ENCODE measurements at places on chromosomes 6 and 20.

- no peak for DNase-seq
Measured at GRCh38 chr20:49636447-49636846, 68.5 kb upstream of the PTGIS start.

DNA sequence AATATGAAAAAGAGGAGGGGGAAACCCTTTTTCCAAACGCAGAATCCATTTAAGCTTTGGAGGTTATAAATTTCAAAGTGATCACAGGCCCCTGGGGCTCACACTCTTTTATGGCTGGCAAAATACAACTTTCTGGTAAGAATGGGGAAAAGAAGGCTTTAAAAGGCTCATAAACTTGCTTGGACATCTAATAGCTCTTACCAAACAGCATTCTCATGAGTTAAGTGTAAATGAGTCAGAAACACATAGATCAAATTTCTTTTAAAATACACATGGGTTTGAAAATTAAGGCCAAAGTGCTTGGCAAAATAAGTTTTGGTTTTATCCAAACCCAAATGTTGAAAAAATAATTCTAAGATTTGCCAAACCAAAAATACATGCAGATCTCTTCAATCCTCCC lies 154.6 kb downstream of the SOBP start:
- DNase-seq = no peak

DNA sequence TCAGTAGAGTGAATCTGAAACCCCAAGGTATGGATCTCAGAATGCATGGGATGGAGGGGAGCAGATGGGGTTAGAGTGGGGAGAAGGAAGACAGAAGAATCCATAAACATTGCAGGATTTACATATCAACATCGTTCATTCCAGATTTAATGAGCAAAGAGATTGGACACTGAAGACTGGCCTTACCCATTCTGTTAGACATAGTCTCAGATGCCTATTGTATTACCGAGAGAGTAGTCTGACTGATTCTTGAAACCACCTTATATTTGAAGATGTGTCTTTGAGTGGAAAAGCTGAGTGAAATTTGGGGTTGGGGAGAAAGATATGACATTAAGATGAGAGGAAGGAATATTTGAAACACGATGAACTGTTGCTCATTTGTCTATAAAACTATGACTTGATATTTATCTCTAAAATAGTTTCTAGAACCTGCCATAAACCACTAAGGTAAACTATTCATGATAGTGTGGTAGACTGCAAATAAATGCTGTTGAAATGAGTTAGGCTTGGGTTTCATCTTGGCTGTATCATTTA lies 5.7 kb downstream of the HLA-DRA start:
- DNase-seq = no peak

DNA sequence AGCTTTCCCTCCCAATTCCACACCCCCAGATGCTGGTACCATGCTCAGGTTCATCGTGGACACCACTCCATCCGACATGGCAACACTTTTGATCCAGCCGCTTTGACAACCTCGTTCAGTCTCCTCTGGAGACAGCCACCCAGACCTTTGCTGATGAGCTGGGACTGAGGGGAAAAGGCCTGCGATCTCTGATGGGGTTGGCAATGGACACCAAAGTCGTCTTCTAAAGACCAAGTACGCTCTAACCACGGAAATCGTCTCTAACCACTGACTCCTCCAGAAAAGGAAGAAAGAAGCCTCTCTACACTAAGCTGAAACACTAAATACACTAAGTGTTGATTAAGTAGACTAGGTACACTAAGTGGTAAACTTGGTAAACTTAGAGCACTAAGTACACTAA lies 26.1 kb upstream of the HLA-E start:
- DNase-seq = no peak

- no peak for DNase-seq
Measured at GRCh38 chr20:8803941-8804340, 264.9 kb upstream of the PLCB4 start.

GRCh38 chr6:36817847-36818246 lies 21.4 kb downstream of the CPNE5 start:
- DNase-seq = no peak

DNA sequence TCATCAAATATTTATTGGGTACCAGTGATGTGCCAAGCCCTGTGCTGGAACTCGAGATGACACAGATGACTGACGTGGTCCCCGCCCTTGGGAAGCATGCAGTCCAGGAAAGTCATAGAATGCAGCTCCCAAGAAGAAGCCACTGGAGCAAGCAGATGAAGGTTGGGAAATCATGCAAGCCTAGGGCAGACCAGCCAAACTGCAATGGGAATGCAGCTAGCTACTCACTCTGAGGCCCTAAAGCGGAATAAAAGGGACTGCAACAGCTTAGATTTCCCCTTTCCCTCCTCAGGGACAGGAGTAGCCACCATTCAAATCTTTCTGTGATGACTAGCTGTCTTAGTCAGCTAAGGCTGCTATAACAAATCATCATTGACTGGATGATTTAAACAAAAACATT lies 152.2 kb downstream of the MAFB start:
- DNase-seq = no peak

GRCh38 chr6:89997456-89998445 lies 103.5 kb downstream of the GJA10 start:
- DNase-seq = no peak

- no peak for DNase-seq
Measured at GRCh38 chr6:165881806-165882205, 218.8 kb upstream of the PDE10A start.

DNA sequence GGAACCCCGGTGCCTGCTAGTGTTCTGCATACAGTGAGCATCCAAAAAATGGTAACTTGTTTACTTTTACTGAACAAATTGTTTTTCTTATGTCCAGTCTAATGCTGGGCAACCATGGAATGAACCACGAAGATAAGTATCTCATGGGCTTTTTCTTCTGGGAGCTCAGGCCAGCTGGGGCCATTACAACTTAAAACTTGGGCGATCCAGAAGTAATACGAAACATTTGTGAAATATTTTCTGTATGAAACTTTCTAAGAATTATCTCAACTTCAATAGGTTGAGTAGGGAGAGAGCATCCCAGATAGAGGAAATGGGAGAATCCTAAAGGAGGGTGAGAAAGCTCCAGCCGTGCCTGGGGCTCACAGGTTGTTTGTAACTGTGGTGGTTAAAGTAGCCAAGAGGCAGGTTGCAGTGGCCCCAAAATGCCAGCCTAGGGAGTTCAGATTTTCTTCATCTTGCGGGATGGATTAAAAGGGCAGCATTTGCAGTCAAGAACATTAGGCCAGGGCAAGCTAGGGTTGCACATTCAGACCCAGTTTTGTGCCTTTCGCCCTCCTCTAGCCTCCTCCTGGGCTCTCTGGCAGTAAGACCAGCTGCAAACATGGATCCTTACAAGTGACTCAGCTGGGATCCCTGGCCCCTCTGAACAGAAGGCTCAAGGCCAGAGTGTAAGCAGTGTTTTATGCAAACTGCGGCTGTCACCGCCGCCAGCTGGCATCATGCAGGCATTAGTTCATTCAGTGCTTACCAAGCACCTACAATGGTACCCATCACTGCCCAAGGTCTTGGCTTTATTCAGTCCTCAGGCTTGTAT lies 41.5 kb downstream of the ELMO2 start:
- DNase-seq = no peak

DNA sequence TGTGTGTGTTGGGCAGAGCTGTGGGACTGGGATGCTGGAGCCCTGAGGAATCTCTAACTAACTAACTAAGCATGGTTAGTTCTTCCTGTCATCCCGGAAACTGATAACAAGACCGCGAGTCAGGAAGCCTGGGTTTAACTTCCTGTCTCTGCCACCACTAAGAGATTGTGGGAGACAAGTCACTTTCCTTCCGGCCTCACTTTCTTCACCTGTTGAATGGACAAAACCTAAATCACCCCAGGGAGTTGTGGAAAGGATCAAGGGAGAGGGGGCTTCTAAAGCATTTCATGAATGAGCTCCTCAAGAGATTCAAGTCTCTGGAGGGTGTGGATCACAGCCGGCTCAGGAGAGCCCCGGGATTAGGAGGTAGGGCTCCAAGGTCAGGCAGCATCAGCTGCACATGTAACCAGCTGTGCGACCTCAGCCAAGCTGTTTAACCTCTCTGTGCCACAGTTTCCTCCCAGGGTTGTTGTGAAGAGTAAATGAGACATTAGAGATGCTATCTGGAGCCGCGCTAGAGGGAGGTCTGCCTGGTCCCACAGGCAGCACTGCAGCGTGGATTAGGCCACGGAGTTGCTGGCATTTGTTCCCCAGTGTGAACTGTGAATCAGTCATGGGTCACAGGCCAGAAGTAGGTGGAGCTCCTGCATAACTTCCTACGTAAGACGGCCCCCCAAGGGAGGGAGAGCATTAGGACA lies 105.1 kb downstream of the TOX2 start:
- DNase-seq = peak; percentile 64

- no peak for DNase-seq
Measured at GRCh38 chr6:35248300-35248699, 11.2 kb upstream of the ZNF76 start.

- DNase-seq = no peak
Measured at GRCh38 chr20:2330090-2330695, 34.4 kb downstream of the TGM3 start.

DNA sequence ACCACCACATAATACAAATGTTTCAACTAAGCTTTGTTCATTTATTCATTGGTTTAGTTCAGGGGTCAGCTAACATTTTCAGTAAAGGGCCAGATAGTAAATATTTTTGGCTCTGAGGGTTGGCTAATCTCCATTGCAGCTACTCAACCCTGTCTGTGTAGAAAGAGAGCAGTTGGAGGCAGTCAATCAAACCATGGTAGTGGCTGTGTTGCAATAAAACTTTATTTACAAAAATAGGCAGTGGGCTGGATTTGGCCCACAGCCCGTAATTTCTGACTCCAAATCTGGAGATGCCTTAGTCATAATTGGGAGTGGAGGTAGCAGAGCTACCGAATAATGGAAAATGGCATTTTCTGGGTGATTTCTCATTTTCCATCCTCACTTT lies 242.5 kb upstream of the ZFP64 start:
- no peak for DNase-seq

DNA sequence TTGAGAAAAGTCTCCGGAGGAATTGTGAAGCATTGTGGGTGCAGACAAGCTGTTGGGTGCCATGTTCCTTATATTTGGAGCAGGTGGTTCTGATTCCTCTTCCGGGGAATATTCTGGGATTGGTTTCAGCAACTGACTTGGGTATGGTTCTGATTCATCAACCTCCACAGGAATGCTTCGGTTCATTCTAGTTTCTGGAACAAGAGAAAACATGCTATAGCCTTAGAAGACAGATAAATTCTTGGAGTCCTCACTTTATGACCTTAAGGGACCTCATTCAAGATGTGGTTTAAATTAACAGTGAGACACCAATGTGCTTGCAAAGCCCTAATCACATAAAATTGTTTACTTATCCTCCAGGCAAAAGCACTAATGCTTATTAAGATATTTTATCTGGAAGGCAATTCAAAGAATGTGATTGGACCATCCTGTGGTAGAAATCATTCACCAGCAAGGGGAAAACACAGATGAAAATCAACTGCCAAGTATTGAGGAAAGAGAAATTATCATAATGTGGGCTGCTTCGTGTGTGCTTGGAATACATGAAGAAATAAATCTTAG lies 13.7 kb downstream of the TRAF3IP2 start:
- no peak for DNase-seq

GRCh38 chr6:31718265-31718664 lies 3.1 kb downstream of the LY6G6D start:
- DNase-seq = no peak

DNA sequence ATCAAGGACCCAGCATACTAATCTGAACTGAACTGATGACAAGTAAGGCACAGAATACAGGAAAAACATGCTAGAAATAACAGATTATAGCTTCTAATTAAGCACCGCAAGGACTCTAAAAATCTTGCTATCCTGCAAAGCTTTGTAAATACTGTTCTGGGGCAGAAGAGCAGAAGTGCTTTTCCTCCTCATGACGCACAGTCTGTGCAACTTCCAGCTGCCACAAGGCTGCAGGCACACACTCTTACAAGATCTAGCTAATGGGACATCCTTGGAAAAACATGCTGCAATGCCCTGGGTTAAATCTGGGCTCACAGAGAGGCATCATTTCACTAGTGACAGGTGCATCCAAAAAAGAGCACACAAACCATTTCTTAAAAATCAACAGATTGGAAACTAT lies 188.6 kb downstream of the GJA10 start:
- no peak for DNase-seq

DNA sequence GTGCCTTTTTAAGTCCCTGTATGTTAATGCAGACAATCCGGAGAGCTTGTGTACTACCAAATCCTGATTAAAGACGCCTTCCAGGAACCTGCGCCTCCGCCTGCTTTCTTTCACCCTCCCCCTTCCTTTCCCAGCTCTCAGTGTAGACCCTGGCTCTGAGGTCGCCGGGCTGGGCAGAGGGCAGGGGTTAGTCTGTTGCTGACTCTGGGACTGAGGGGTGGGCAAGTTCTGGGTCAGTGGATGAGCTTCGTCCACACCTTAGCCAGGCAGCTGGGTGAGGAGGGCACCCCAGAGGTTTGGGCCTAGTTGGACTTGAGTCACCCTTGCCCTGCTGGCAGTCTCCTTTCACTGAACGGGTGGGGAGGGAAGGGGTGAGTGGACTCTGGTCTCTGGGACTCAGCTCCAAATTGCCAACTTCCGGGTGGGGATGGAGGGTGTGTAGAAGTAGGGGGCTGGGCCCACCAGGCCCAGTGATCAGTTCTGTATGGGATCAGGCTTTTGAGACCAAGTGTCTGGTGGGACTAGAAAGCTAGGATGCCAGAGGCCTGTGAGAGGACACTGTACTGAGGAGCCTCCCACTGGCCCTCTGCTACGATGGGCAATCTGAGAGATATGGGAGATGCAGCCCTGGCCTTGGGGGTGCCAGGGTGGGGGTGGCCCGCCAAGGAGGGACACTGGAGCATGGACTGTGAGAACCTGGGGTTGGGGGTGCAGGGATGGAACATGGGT lies 21.3 kb upstream of the SLC22A7 start:
- DNase-seq = no peak

DNA sequence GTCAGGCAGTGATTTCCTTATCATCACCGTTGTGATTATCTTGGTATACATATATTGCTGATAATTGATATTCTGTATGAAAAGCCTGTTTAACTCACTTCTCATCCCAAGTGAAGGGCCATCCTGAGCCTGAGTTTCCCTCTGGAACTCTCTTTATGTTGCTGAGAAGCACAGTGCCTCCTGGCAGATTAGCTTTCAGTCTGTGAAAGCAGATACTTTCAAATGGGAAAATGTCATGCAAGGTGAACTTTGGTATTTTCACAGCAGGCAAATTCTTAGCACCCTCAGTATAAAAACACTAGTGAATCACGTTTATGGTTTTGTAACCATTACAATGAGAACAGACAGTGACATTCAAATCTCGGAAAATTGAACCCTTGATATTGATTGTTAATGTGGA lies 151.6 kb downstream of the PRIM2 start:
- DNase-seq = no peak

DNA sequence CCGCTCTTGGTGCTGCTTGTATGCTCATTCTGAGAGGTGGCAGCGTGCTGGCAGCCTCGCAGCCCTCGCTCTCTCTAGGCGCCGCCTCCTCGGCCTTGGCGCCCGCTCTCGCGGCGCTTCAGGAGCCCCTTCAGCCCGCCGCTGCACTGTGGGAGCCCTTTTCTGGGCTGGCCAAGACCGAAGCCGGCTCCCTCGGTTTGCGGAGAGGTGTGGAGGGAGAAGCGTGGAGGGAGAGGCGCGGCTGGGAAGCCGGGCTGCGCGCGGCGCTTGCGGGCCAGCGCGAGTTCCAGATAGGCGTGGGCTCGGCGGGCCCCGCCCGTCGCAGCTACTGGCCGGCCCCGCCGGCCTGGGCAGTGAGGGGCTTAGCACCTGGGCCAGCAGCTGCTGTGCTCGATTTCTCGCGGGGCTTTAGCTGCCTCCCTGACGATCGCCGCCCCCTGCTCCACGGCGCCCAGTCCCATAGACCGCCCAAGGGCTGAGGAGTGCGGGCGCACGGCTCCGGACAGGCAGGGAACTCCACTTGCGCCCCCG lies 19.5 kb upstream of the FAM8A1 start:
- peak; percentile 37 for DNase-seq

GRCh38 chr20:17816804-17817587 lies 117.2 kb downstream of the BANF2 start:
- DNase-seq = no peak
